ENCODE measurements at places on chromosomes 11 and 22.
A peak's percentile ranks its signal among the peaks of the same experiment; 100 is the strongest.

GRCh38 chr22:50694766-50695420 lies 22.3 kb downstream of the SHANK3 start:
- no peak for DNase-seq
- H3K4me1 ChIP-seq: peaks cover 15% of the 10 kb centered on the region
- peaks cover 14% of the 10 kb centered on the region for H3K36me3 ChIP-seq
- H3K27me3 ChIP-seq: peaks cover 3% of the 10 kb centered on the region

DNA sequence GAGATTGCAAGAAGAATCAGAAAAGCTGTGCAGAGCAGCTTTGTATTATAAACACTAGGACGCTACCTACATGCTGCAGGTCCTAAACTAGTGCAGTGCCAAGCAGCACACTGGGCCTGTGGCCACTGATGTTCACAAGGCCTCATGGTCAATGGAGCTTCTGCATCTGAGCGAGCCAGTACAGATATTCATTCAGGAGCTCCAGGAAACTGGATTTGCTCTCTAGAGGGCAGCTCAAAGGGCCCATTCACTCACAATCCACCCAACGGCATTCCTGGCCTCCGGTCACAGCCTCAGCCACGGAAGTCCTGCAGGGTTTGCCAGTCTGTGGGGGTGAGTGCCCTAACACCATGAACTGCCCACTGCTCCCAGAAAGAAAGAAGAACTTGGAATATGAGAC lies 5.8 kb upstream of the TBC1D10A start:
- DNase-seq: no peak
- peaks cover 79% of the 10 kb centered on the region for H3K36me3 ChIP-seq
- no peak overlapping the region for H3K27ac ChIP-seq
- H3K4me1 ChIP-seq: no peaks in the 10 kb centered on the region
- no peaks in the 10 kb centered on the region for H3K27me3 ChIP-seq

DNA sequence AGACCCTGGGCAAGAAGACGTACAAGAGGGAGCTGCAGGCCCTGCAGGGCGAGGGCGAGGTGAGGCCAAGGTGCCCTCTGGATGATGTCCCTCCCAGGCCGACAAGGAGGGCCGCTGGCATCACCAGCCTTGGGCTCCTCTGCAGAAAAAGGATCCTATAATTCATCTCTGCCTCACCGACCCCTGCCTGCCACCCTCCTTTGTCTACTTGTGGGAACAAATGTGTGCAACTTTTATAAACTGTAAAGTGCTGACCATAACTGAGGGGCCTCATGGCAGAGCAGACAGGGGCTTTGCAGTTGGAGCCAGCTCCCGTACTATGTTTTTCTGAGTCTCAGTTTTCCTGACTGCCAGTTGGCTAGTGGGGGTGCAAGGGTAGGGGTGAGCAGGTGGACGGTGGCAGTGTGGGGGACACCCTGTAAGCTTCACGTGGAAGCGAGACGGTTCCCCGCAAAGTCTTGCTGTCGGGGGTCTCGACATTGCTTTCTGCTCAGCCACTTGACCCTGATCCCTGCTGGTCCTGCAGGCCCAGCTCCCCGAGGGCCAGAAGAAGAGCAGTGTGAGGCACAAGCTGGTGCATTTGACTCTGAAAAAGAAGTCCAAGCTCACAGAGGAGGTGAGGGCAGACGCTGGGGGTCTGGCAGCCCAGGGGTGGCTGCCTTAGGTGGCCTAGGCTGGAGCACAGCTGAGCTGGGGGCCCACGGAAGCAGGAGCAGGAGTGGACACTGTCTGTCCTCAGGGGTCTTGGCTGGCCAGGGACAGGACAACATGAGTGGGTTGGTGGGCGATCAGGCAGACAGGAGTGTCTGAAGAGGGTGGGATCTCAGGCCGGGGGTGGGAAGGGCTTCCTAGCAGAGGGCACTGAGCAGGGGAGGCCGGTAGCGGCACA lies 54.7 kb downstream of the MYO7A start:
- H3K27me3 ChIP-seq: no peaks in the 10 kb centered on the region
- H3K27ac ChIP-seq: no peak overlapping the region
- no peak overlapping the region for H3K4me3 ChIP-seq
- H3K36me3 ChIP-seq: no peaks in the 10 kb centered on the region
- DNase-seq: no peak

GRCh38 chr22:30435674-30436126 lies 10.1 kb downstream of the MTFP1 start:
- H3K4me1 ChIP-seq: no peaks in the 10 kb centered on the region
- H3K36me3 ChIP-seq: no peaks in the 10 kb centered on the region
- no peaks in the 10 kb centered on the region for H3K27me3 ChIP-seq
- H3K4me3 ChIP-seq: no peak overlapping the region
- no peak for DNase-seq
- no peak overlapping the region for H3K27ac ChIP-seq

DNA sequence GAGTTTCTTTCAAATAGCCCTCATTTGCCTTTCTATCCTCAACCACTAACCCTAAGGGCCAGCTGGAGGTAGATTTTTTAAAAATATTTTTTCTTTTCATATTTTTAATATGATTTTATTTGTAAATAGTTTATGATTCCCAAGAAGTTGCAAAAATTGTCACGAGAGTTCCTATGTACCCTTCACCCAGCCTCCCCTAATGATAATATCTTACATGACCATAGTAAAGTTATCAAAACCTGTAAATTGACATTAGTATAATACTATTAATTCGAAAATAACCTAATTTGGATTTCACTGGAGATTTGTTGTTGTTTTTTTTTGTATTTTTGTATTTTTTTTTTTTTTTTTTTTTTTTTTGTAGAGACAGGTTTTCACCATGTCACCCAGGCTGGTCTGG lies 495.5 kb downstream of the MIAT start:
- no peaks in the 10 kb centered on the region for H3K4me1 ChIP-seq
- H3K36me3 ChIP-seq: no peaks in the 10 kb centered on the region
- DNase-seq: no peak
- no peaks in the 10 kb centered on the region for H3K27me3 ChIP-seq
- no peak overlapping the region for H3K4me3 ChIP-seq
- no peak overlapping the region for H3K27ac ChIP-seq

GRCh38 chr22:41664951-41665350 lies 23.7 kb downstream of the SNU13 start:
- H3K27me3 ChIP-seq: no peaks in the 10 kb centered on the region
- no peak overlapping the region for H3K4me3 ChIP-seq
- no peak overlapping the region for H3K27ac ChIP-seq

GRCh38 chr22:22702237-22703202 lies 58.1 kb downstream of the GGTLC2 start:
- no peaks in the 10 kb centered on the region for H3K4me1 ChIP-seq
- H3K27ac ChIP-seq: no peak overlapping the region
- H3K4me3 ChIP-seq: no peak overlapping the region
- no peaks in the 10 kb centered on the region for H3K36me3 ChIP-seq
- no peak for DNase-seq

DNA sequence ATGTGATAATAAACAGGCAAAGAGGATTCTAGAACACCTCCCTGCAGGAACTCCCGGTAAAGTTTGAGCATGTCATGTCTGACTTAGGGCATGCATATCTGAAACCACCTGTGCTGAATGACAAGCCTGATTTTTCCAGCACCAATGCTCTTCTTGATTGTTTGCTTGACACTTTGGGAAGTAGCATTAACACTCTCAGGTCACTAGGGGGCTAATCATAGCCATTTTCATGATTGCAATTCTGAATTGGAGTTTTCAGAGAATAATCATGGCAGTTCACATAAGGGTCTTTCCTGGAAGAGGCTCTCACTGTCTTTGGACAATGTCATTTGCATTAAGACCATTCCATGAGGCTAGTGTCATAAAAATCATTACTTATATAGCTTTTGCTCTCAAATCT lies 234.4 kb upstream of the MTNR1B start:
- H3K4me1 ChIP-seq: no peaks in the 10 kb centered on the region
- no peak overlapping the region for H3K4me3 ChIP-seq
- DNase-seq: no peak
- H3K27me3 ChIP-seq: no peaks in the 10 kb centered on the region

DNA sequence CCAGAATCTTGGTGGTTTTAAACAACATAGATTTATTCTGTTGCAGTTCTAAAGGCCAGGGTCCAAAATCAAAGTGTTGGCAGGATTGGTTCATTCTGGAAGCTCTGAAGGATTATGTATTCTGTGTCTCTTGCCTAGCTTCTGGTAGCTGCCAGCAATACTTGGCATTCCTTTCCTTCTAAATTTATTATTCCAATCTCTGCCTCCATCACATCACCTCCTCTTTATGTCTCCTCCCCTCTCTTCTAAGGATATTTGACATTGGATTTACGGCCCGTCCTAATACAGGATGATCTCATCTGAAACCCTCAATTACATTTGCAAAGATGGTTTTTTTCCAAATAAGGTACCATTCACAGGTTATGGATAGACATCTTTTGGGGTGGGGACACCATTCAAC lies 186.5 kb downstream of the SBF2 start:
- H3K4me3 ChIP-seq: no peak overlapping the region
- peaks cover 5% of the 10 kb centered on the region for H3K4me1 ChIP-seq
- H3K36me3 ChIP-seq: no peaks in the 10 kb centered on the region
- no peak for DNase-seq

DNA sequence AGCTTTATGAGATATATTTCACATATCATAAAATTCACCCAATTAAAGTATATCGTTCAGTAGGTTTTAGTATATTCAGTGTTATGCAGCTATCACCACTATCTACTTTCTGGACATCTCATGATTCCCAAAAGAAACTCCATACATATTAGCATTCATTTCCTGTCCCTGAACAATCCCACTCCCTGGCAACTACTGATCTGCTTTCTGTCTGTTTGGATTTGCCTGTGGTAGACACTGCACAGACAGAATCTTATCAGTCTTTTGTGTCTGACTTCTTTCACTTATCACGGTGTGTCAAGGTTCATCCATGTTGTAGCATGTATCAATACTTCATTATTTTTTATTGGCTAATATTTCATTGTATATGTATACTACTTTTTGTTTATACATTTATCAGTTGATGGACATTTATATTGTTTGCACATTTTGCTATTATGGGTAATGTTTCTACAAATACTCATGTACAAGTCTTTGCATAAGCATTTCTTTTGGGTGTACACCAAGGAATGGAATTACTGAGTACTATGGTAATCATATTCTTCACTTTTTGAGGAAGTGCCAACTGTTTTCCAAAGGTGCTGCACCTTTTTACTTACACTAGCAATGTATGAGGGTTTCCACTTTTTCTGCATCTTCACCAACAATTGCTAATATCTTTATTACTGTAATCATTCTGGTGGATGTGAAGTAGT lies 373.9 kb downstream of the AASDHPPT start:
- H3K36me3 ChIP-seq: no peaks in the 10 kb centered on the region
- no peak overlapping the region for H3K27ac ChIP-seq
- peaks cover 2% of the 10 kb centered on the region for H3K4me1 ChIP-seq
- no peak for DNase-seq
- H3K4me3 ChIP-seq: no peak overlapping the region

GRCh38 chr11:67492069-67492727 lies 9.4 kb downstream of the AIP start:
- no peaks in the 10 kb centered on the region for H3K4me1 ChIP-seq
- H3K27me3 ChIP-seq: no peaks in the 10 kb centered on the region
- DNase-seq: no peak
- H3K27ac ChIP-seq: no peak overlapping the region

DNA sequence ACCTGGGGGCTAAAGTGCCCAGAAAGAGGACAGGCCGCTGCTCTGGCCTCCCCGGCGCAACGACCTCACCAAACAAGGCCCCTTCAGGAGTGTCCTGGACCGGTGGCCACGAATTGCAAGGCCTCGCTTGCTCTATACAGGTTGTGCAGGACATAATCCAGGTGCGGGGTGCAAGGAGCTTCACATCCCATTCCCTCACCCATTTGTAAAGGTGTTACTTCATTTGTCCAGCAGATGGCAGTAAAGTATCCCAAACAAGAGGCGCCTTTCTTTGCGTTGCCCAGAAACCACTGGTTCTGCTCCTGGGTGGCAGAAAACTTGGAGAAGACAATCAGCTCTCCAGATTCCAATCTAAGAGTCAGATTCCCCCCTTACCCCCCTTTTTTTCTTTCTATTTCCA lies 35.9 kb upstream of the PRDM11 start:
- H3K27me3 ChIP-seq: peaks cover 1% of the 10 kb centered on the region
- H3K27ac ChIP-seq: no peak overlapping the region
- no peaks in the 10 kb centered on the region for H3K36me3 ChIP-seq
- DNase-seq: peak; percentile 81

DNA sequence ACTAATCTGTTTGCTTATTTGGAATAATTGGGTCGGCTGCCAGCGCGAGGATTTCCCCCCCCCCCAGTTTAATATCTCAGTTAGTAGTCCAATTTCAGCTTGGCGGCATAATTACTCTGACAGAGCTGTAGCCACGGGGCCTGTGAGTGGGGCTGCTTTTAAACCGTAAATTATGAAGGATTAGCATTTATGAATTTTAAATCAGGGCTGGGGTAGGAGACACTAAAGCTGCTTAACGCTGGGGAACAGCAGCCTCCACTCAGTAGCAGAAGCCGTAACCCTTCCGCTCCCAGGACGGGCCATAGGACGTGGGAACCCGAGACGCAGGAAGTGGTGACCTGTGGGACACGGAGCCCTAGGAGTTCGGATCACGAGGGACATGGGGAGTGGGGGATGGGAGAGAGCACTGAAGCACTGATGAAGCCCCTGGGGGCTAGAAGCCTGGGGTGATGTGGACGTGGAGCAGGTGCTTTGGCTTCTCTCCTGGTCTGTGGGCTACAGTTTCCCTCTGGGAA lies 66.2 kb upstream of the LMO1 start:
- DNase-seq: no peak
- H3K36me3 ChIP-seq: no peaks in the 10 kb centered on the region
- no peak overlapping the region for H3K4me3 ChIP-seq
- peaks cover 22% of the 10 kb centered on the region for H3K4me1 ChIP-seq
- H3K27ac ChIP-seq: no peak overlapping the region
- H3K27me3 ChIP-seq: peaks cover 3% of the 10 kb centered on the region

DNA sequence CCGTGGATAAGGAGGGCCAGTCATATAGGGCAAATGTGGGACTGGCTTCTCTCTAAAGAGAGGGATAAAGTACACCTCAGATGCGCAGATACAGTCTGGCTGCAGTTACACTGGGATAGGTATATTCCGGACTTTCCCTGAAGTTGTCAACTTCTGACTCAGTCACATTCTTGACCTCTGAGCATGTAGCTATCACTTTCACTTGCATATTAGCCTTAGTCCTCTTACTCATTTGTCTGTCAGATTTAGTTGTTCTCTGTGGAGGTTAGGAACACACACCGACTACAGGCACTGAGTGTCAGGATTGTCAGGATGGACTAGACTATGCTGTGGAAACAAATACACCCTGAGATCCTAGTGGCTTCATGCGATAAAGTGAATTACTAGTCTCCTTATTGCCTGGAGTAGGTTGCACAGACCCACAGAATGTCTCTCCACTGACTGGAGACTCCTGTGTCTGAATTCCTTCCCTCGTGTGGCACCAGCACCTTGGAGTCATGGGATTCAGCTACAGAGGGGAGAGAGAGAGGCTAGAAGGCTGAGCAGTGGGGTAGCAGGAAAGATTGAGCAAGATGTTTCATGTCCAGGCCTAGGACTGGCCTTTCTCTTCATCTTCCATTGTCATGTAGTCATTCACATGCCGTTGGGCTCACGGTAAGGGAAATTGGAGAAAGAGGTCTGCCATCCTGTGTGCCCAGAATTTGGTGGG lies 654.3 kb downstream of the NTM start:
- no peak overlapping the region for H3K4me3 ChIP-seq
- H3K27ac ChIP-seq: no peak overlapping the region
- H3K36me3 ChIP-seq: no peaks in the 10 kb centered on the region
- peaks cover 4% of the 10 kb centered on the region for H3K4me1 ChIP-seq

- no peak overlapping the region for H3K27ac ChIP-seq
- no peak for DNase-seq
- H3K27me3 ChIP-seq: no peaks in the 10 kb centered on the region
- no peaks in the 10 kb centered on the region for H3K4me1 ChIP-seq
Observed at GRCh38 chr11:17752144-17752543, 17.6 kb downstream of the KCNC1 start.

GRCh38 chr22:37802310-37803194 lies 5.2 kb upstream of the GCAT start:
- H3K27ac ChIP-seq: peak overlapping the region; percentile 59
- peak overlapping the region; percentile 80 for H3K4me3 ChIP-seq
- H3K36me3 ChIP-seq: no peaks in the 10 kb centered on the region
- peak; percentile 73 for DNase-seq
- peaks cover 21% of the 10 kb centered on the region for H3K4me1 ChIP-seq

All from neuronal stem cell (in vitro differentiated cells).